Activated T-helper 1 cell treated with anti-CD3 and anti-CD28 coated beads, Interleukin-12 subunit alpha, Interleukin-12 subunit beta, Interleukin-2, Interleukin-4 antibody, amounts not matched to agents 30 ng/mL and 10 ng/mL and 1 ng/mL, durations not matched to agents 14 hours and 24 hours and 36 hours (primary cell): ENCODE measurements at places on chromosomes 3 and 15.

DNA sequence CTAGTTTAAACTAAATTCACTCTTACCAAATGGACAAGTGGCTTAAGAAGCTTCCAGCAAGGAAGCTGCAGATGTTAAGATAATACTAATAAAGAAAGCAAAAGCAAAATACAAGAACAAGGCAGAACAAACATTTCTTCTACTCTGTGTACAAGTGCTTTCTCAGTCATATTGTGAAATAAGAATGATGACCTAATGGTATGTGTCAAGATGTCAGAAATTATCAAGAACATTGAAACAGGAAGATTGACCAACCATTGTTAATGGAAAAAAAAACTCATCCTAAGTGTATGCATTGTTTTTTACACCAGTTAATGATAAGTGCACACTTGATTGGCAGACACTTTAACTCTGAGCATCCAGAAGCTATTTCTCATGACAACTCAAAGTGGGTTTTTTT lies 65.4 kb upstream of the P2RY1 start:
- no peak for DNase-seq

DNA sequence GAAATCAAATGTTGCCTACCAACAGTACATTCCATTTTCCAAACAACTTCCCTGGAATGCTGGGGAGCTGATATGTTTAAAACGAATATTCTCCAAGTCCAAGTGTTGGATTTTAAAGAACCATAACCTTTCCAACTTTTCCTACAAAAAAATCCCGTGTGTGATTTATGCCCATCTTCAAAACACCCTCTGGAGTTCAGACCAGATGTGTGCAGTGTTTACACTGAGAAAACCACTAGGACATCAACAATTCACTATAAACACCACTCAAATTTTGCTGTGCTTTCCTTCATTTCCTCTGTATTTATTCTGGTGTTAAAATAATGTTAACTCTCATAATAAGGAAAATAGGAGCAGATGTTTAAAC lies 2.4 kb downstream of the VGLL4 start:
- no peak for DNase-seq

- no peak for DNase-seq
Observed at GRCh38 chr3:149204390-149204991, 17.1 kb downstream of the CP start.

DNA sequence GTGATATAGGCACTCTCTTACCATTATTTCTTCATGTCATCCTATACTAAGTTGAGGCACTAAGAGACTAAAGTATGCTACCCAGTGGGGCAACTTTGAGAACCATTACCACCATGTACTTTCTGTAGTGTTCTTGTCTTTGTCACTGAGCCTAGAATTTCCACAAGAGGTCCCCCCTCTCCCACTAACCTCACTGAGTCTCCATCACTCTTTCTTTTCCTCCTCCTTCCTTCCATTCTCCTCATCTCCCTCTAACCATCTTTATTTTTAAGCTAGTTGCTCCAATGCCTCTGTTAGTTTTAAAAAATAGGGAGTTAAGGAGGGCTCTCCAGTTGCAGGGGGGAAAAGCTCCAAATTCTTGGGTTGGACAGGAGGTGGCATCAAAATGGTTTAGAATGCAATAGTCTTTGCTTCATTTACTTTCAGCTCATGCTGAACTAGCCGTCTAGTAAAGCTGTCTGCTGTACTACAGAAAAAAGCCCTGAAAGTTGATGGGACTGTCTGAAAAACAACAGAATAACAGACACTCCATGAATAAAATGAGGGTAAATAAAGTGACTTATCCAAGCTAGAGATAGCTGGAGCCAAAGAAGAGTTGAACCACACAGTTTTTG lies 85.1 kb upstream of the MYRIP start:
- no peak for DNase-seq

DNA sequence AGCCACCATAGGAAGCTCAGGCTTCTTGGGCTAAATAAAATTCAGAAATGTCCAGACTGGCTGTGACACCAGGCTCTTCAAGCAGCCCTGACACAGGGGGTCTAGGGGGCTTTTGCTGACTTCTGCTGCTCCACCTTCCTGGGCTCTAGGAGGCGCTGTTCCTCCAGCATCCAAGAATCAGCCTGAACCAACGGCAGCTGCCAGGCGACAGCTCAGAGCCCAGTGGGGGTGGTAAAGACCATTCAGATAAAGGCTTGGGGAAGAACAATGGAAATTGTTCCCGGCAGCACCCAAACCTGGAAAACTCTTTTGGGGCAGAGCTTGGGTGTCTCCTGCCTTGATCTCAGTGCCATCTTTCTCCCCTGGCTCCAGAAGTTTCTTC lies 21.6 kb upstream of the PSTPIP1 start:
- no peak for DNase-seq

DNA sequence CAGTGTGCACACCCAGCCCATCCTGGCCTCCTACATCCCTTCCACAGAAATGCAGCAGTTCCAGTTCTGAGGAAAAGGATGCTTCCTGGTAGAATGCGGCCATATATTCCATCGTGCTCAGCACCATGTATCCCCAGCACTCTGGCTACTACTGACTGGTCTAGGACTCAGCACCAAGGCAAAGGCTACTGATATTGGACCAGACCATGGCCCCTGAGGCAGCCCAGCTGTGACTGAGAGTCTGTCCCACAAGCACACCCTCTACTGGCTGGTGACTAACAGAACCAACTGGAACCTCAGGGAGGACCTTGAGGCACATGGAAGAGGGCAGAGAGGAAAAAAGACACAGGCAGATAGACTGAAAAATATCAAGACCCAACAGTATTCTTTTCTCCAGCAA lies 30.0 kb downstream of the TARS3 start:
- no peak for DNase-seq

GRCh38 chr3:138941259-138941885 lies 5.6 kb downstream of the FOXL2 start:
- DNase-seq: no peak

DNA sequence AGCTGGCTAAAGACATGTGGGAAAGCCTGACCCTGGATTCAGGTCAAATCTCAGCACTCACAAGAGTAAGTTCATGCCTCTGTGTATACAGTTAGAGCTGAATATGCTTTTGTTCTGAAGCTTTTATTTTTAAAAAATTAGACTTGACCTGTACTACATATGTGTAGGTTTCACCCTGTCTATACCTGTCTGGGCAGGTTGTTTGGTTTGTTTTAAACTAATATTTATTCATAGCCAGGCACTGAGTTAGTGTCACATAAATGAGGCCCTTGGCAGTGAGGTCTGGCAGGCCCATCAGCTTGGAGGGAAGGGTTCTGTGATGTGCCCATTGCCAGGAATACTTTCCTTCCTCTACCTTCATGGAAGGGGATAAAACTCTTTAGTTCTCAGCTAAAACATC lies 1.9 kb downstream of the DNAJA4 start:
- no peak for DNase-seq

GRCh38 chr3:138440596-138440995 lies 6.2 kb downstream of the ESYT3 start:
- no peak for DNase-seq

- DNase-seq: no peak
Observed at GRCh38 chr3:90052425-90052950, 945.1 kb downstream of the EPHA3 start.

DNA sequence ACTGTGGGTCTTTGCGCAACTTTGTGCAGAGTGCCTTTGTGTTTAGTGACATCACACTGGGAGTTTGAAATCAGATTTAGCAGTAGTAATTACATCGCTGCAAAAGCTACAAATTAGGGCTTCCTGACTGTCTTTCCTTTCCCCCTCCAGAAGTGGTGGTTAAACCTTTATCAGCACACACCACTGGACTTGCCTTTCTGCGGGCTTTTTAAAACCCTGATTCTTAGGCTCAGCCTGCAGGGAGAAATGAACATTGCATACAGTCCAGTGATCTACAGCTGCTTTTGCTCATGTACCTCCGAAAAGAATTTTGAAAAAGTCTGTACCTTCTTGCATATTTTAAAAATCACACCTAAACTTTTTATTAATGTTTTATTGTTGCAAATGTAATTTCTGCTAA lies 219.7 kb upstream of the NAALADL2 start:
- DNase-seq: no peak

DNA sequence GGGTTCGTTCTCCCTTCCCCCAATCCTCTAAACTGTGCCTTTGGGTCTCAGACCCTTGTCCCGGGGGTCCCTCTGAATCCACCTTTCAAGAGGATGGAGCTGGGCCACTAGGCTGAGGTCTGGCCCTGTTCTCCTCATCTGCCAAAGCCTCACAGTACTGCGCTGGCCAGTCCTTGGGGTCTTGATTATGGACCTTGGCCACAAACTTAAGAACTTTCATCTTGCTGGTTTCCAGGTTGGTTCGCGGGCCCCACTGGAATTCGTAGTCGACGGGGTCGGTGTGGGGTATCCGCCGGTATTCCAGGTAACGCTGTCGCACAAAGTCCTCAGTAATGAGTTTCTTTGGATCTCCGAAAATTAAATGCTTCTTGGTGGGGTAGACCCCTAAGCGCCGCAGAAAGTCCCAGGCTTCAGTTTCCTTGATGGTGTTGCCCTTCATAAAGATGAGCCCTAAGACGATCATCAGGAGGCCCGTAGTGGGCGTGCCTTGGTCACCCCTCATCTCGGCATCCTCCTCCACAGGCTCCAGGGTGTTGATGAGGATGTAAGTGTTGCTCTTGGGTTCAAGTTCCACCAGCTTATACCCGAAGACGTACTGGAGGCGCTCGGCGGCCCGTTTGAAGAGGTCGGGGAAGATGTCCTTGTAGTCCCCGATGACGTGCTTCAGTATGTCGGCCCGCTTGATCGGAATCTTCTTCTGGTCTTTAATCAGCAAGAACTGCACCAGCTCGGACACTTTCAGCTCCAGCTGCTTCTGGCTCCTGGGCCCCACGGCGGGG lies 727 bp downstream of the NSMCE3 start:
- DNase-seq: peak; percentile 37

DNA sequence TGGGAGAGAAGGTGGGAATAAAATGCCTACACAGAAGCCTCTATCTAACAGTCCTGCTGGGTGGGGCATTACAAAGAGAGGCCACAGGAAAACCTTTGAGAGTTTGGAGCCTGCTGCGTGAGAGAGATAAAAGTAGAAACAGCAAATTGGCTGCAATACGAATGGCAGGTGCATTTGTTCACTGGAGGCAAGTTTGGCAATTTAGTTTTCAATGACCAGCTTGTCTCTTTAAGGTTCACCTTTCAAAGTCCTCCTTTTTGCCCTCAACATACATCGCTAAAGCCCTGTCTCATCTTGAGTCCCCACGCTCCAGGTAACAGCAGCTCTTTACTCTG lies 405.7 kb downstream of the LSAMP start:
- DNase-seq: no peak

GRCh38 chr3:195040773-195041520 lies 230.0 kb downstream of the XXYLT1 start:
- no peak for DNase-seq

- DNase-seq: no peak
Observed at GRCh38 chr3:66073464-66074141, 34.9 kb upstream of the MAGI1 start.

DNA sequence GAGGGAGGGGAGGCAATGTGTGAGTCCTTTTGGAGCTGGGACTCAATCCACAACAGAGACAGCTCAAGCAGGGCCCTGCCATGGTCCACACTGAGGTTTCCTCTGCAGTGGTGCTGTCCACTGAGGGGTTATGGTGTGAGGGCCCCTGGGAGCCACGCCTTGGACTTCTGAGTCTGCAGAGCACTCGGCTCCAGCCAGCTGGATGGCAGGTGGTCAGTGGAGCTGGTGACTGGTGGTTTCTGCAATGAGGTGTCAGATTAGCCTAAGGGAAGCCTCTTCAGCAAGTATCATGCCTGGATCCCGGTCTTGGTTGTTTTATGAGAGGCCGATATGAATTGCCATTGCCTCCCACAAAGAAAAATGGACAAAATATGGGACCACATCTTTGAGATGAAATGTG lies 21.7 kb downstream of the LSM3 start:
- DNase-seq: no peak
